Renal cortex interstitium (tissue), 15 donors: ENCODE measurements at places on chromosomes 2 and 18. TPM values are rescaled to one million over a fixed set of nuclear protein-coding genes. Genes with fewer than 3 reads are reported as not detected.

DNA sequence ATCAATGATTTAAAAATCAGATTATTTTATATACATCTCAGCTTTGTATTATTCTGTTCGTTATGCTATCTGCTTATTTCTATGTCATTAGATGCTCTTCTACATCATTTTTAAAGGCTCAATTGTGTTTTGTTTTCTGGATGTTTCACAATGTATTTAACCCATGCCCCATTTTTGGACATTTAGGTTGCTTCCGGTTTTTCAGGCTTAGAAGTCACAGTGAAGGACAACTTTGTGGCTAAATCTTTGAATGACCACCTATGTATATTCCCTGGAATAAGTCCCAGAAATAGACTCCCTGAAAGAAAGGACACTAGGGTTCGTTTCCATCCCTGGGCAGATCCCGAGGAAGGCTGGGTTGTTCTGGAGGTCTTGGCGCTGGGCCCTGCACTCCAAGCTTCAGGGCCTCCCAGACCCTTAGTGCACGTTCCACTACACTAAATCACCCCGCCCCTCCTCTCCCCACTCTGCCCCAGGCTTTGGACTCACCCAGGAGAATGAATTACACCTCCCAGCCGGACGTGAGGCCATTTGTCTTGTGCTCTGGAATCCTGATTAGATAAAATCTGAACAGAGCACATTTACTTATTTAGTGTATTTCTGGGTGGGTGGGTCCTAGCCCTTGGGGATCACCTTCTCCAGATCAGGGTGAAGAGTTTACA is 188.2 kb downstream of the ZFP36L2 start:
- peak; percentile 71 for DNase-seq

GRCh38 chr2:45974762-45975408 is 322.3 kb upstream of the EPAS1 start:
- DNase-seq = no peak

DNA sequence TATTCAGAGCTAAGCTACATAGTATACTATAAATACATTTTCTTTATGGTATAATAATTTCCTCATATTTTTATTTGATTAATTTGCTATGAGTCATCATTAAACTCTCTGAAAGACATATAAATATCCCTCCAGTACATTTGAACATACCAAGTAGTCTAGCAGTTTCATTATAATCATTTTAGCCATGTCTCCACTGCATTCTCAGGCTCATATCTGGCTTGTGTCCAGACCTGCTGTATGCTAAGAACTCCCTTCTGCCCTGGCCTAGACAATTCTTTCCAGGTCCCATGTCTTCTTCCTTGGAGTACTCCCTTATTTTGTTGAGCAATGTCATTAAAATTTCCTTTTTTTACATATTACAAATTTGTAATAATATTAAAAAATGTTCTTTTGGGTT is 16.6 kb upstream of the DYNC1I2 start:
- no peak for DNase-seq

DNA sequence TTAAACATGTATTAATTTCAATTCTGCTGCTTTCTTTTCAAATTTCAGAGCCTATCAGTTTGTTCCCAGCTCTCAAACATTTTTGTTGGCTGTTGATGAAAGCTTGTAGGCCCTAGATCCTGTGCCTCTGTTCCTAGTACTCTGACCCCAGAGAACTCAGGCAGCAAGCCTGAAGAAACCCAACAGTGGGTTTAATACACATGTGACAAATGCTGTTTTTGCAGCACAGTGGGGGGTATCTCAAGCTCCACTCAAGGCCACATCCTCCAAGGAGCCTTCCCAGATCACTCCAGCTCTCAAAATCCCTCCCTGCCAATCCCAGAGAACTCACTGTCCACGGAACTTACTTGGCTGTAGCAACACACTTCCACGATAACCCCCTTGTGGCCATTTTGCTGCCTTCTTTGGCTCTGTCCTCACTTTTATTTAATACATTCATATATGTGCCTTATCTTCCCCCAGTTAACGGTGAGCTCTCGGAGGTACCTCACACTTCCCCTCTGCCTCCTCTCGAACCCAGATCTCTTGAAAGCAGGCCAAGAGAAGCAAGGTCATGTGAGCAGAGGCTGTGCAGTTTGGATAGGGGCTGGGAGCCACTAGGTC is 122.4 kb downstream of the TNS1 start:
- DNase-seq = no peak

DNA sequence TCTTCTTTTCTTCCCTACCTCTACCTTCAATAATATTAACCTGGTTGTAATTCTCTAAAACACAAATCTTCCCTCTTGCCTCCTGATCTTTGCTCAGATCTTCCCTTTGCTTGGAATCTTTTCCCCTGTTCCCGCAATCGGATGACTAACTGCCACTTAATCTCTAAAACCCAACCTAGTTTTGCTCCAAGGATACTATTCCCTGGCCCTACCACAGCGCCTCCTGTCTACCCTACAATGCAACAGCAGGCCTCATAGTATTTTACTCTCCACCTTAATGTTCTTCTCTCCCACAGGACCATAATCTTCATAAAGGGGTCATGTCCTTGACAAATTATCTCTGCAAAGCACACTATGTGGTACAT is 246.8 kb upstream of the TNP1 start:
- DNase-seq = no peak

Gene PID1
- 5.6 TPM for polyA plus RNA-seq

Gene CYP27A1
- polyA plus RNA-seq = 49.1 TPM

Gene SERPINB10
- 0.16 TPM for polyA plus RNA-seq

Gene ADAM17
- polyA plus RNA-seq = 42.1 TPM

Gene MTLN
- 15.7 TPM for polyA plus RNA-seq

Gene GCG
- polyA plus RNA-seq = not detected

Gene MSH2
- 65.7 TPM for polyA plus RNA-seq

Gene EMILIN2
- 13.5 TPM for polyA plus RNA-seq
